Subcutaneous adipose tissue (tissue), 4 donors: ENCODE measurements at places on chromosomes 1 and 21. TPM values are rescaled to one million over a fixed set of nuclear protein-coding genes. Genes with fewer than 3 reads are reported as not detected.

Gene CDCA8
- 1.3 TPM for total RNA-seq

Gene FOXD2
- total RNA-seq = under 0.01 TPM

Gene PPM1J
- not detected for total RNA-seq

Gene TTC22
- not detected for total RNA-seq

Gene NPL
- total RNA-seq = 29.7 TPM

Gene ASB17
- total RNA-seq = not detected

Gene KRTAP19-3
- not detected for total RNA-seq

Gene CDA
- total RNA-seq = 0.68 TPM

Gene LCE2A
- total RNA-seq = not detected

Gene CD84
- total RNA-seq = 24.2 TPM

Gene LINGO4
- not detected for total RNA-seq

Gene AGT
- 2.3 TPM for total RNA-seq
